ENCODE measurements at places on chromosomes 4 and X.

- no peak for DNase-seq
These were observed 43.2 kb upstream of the SLC10A4 start for GRCh38 chr4:48439988-48440387.

DNA sequence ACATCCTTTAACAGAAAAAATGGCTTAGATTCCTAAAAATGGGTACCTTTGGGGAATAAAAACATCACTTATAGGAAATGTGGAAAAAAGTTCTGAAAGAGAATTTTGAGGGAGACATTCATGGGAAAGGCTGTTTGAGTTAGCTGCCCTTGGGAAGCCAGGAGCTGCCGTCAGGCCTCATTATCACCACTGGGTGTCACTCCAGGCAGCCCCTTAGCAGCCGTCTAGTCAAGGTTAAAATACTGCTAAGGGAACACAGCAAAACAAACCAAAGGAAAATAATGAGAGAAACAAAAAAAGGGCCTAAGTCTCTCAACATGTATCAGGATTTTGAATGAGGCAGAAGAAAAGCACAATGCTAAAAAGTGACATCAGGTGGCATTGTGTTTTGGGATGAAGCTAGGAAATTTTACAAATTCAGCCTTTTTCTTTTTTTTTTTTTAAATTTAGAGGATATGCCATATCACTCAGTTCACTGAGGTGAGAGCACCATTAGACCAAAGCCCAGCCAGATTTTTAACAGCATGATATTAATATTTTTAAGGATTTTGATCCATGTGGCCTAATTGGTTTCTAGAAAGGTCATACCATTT, 235.3 kb downstream of the GPAT3 start:
- DNase-seq = no peak

GRCh38 chr4:54661169-54661568, 3.4 kb downstream of the KIT start:
- DNase-seq = no peak

DNA sequence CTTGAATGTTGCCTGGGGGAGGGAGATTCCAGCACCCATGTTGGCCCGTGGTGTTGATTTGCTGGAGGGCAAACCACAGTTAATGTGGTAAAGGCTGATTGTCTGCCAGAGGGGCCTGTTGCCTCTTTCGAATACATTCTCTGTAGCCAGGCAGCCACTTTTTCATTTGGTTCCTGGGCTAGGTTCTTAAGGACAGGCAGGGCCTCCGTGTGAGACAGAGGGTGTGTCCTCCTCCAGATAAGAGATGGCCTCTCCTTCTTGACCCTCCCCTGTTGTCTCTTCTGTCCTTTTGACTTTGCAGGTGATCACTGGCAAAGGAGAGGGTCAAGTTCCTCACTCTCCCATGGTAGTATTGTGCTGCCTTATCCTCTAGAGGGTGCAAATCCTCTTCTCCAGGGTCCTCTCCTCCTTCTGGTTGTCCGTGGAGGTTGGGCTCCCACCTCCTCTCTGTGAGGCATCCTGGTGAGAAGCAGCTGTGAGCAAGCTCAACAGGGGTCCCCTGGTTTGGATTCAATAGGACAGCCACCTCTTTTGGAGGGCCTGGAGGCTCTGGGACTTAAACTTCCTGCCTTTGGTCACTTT, 44.9 kb downstream of the ZNF182 start:
- DNase-seq = no peak

- no peak for DNase-seq
These were observed 22.1 kb upstream of the TRIM60 start for GRCh38 chr4:165009493-165010227.

DNA sequence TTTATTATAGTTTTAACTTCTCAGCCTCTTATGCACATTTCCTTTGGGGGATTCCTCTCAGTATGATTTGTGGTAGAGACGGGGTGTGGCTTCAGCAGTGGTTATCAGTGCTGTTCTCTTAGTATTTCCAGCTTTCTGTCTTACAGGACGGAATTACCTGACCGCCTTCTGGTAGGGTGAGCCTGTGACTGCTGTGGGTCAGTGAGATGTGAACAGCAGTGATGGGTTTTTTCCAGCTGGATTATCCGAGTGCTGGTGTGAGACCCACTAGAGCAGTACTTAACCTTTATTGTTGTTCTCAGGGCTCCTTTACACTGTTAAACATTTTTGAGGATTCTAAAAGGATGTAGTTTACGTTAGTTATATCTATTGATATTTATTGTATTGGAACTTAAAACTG, 135.2 kb downstream of the SLIT2 start:
- no peak for DNase-seq

DNA sequence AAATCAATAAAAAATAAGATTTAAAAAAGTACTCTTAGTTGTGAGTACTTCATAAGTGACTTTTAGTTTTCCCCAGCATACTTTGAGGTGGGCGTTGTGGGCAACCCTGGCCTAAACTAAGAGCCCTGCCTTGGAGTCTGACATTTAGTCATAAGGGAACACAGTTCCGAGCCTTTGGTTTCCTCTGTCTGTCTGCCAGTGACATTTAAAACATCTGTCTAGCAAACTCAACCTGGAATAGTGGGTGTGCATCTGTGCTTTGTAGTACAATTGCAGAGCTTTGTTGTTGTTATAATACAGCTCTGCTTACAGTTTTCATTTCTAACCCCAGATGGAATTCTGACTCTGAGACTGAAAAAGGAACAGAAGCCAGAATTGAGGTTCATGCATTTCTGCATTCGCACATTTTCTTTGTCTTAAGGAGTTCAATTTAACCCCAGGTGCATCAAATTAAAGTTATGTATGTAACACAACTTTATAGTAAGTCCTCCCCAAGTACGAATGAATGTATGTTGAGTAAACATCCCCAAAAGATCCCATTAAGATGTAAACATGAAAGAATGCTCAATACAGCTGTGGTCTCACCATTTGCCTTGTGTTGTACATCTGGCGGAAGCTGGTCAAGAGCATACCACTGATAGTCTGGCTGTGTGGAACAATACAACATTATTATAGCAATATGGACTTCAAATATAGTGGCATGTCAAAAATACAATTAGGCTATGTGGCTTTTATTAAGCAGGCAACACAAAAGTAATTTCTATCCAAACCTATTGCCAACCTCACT, 25.9 kb downstream of the TNIP3 start:
- no peak for DNase-seq
